Stimulated activated CD4-positive, alpha-beta T cell treated with anti-CD3 and anti-CD28 coated beads, Interleukin-1b, Interleukin-23, amount 100 ng/mL, for 4 hours (primary cell): ENCODE measurements at places on chromosomes 3 and 15.

DNA sequence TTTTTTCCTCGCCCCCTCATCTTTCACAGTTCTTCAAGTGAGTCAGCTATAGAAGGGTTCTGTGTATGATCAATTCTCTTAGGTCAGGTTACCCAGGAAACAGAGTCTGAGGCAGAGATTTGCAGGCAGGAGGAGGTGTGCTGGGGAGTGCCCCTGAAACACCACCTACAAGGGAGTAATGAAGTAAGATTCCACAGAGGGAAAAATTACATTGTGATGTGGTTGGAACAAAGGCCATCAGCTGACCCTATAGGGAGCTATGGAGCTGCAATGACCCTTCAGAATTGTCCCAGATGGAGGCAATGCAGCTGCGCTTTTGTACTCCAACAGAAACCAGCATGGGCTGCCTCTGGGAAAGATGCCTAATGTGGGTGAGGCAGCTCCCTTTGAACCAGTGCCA is 142.2 kb upstream of the CNTN3 start:
- no peak for DNase-seq

DNA sequence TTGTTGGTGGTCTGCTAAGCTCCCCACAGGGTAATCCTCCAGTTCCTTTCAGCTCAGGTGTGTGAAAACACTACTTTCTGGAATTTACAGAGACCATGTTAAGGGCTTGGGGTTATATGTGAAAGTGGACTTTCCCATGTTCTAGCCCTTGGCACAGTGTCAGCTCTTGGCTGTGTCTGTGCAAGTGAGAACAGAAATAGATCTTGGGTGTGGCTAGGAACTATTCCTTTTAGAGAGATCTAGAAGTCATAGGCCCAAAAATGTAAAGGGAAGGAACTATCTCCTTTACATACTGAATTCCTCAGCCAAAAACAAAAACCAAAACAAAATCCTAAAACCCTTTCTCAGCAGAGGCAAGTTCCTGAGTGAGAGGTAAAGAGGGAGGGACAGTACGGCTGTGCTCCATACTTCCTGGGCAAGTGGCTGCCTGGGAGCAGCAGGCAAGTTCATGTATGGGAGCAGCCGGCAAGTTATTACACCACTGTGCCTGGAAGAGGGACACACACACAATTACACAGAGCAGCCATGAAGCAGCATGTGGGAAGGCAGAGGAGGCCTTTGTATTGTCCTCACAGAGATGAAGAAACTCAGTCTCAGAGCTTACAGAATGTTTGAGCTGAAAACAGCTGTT is 19.9 kb upstream of the C3orf62 start:
- DNase-seq: no peak

DNA sequence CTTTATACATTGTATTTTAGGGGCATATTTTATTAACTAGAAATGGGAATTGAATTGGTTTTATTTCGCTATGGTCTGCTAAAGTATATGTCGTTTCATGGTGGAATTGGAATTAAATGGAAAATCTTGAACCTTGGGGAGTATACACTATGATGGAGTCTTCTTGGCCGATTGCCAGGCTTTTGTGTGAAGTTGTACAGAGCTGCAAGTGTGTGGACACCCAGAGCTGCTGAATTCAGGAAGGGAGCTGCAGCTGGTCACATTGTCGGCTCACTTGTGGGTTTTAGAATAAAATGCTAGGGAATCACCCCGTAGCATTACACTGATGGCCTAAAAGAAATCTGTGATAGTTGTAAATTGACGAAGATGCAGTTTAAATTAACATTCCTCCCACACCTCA is 35.1 kb downstream of the USP3 start:
- no peak for DNase-seq

DNA sequence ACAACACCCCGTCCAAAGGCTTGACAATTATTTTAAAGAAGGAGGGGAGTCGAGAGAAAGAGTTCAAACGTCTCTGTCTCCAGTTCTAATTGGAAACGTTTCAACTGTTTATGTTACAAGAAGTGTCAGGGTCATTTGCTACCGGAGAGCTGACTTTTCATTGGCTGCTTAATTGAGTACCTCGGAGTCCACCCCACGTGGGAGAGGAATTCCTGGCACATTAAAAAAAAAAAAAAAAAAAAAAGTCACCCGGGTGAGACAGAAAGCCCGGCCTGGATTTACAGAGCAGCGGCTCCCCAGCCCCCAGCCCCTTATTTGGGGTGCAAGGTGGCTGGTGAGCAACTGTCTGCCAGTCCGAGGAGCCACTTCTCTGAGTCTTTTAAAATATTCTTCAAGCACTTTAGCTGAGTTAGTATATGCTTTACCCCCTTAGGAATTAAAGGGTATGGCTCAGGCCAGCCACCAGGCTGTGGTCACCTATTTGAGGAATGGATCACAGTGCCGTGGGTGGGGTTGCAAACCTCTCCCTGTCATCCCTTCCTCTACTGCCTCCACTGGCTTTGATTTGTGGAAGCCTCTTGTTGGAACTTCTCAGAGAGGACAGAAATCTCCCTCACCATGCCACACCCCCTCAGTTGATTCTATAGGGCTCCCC is 3.9 kb upstream of the TLE3 start:
- DNase-seq: no peak

DNA sequence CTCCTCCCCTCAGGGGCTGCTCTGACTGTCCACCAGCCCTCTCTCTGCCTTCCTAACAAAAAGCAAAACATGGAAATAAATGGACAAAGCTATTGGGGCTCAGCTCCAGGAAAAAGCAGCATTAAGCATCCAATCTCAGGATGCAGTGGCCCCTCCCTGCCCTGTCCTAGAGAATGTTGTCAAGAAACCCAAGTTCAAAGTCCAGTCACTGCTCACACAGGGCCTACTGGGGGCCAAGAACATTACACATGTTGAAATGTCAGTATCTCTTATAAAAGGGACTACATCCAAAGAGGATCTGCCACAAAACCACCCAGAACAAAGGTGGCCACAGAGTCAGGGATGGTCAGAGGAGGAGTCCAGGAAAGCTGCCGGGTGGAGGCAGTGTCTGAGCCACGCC is 7.6 kb upstream of the GRIP2 start:
- DNase-seq: no peak

- DNase-seq: no peak
Observed at GRCh38 chr3:123036352-123037014, 8.9 kb upstream of the SEMA5B start.

DNA sequence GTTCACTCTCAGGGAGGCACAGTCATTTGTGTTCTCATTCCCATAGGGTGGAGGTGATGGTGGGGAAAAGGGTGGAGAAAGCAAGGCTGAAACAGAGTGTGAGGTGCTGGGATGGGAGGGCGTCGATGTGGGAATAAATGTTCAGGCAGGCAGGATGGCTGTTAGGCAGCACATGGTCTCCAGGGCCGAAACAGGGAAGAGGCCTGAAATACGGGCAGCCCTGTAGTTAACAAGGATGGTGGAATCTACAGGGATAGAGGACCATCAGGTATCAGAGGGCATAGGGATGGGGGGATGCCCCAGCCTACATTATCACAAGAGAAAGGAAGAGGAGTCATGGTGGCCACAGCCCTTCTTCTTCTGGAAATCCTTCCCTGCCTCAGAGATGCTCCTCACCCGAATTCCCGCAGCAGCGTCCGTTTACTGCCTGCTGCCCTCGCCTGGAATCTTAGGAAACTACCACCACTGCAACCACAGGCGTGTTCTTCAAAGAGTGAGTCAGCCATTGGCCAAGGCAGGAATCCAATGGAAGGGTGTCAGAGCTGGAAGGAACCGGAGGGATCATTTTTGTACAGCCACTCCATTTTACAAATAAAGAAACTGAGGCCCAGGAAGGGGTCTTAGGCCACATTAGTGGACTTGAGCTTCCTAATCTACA is 49.7 kb upstream of the POMGNT2 start:
- DNase-seq: no peak
